ENCODE measurements at places on chromosomes 5 and 9.

- no peak for DNase-seq
These were observed 85.4 kb downstream of the TMEM161B start for GRCh38 chr5:88183255-88183654.

DNA sequence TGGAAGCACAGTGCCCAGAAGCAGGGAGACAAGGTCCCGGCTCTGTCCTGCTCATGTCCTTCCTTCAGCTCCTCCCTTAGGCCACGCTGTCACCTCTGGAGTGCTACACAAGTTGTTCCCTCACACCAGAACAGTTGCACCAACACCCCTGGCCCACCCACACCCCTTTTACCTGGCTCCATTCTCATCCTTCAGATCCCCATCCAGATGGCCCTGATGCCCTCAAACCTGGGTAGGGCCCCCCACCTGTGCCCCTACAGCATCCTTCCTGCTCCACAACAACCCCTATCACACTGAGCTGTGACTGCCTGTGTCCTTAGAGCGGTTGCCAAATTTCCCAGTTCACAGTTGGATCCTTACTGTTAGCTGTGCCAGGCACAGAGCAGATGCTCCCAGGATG lies 29.2 kb downstream of the ANKS6 start:
- DNase-seq, result no peak

- no peak for DNase-seq
These were observed 7.5 kb downstream of the HSPA5 start for GRCh38 chr9:125233678-125234077.

DNA sequence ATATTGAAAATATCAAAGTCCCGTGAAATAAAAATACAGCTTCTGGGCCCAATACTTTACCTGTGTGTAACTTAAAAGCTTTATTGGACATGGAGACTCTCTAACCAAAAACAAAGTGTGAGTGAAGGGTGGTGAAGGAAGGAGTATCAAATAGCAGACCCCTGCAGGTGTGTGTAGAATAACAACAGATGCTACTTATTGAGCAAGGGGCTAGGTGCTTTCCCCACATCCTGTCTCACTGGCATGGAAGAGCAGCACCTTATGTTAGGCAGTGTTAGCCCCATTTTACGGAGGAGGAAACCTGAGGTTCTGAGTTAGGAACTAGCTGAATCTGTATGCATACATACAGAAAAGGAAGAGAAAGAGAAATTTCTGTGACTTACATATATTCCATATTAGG lies 21.8 kb downstream of the SLIT3 start:
- DNase-seq, result no peak

DNA sequence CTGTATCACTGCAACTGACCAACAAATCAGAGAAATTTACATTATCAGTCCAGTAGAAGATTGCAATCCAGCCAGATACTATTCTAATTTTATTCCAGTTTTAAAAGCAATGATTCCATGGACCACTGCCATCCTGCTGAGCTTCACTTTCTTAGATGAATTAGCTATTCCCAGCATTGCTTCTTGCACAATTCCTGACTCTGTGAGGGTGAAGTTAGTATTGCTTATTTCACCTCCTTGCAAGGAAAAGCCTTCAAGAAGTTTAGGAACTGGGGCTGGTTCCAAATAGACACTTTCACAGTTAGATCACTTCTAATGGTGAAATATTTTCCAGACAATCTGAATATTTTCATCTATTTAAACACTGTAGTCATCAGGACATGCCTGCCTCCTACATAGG lies 338.6 kb upstream of the TNC start:
- DNase-seq, result no peak

DNA sequence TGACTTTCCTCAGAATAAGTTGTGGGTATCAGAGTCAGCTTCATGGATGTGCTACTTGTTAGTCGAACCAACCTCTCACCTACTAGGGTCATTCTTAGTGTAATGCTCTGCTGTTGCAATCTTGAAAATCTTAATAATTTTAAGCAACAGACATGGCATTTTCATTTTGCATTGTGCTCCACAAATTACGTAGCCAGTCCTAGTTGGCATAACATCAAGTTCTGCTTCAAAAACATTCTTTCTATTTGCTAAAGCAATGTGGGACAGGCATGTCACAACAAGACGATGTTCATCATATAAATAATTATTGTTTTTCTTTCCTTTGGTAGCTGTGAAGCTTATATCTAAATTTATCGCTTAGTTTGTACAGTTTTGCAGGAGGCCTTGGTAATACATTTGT lies 39.3 kb upstream of the CDH12 start:
- DNase-seq, result no peak

DNA sequence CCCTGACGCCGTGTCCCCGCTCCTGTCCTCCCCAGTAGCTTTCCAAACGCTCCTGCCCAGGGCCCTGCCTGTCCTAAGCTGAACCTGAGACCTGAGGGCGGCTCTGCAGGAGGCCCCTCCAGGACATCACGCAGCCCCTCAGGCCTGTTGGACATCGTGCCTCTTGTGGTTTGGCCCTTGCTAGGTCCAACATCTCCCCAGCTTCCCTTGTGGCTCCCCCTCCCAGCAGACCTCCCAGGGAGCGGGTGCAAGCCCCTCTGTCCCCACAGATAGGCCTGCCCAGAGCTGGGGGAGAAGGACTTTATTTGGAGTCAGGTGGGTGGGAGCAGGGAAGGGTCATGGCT lies 4.1 kb downstream of the OBP2B start:
- DNase-seq, result peak; percentile 25

- no peak for DNase-seq
These were observed 126.5 kb upstream of the ABCA1 start for GRCh38 chr9:105054491-105054890.

Measured in activated CD8-positive, alpha-beta memory T cell treated with anti-CD3 and anti-CD28 coated beads, Interleukin-2, amount 50 U/mL, for 48 hours (primary cell).